Activated naive CD8-positive, alpha-beta T cell treated with anti-CD3 and anti-CD28 coated beads, Interleukin-2, amount 10 ng/mL, durations not matched to agents 7 days and 5 days (primary cell): ENCODE measurements at places on chromosomes 2 and 18. TPM values are rescaled to one million over a fixed set of nuclear protein-coding genes. Genes with fewer than 3 reads are reported as not detected.

The AKAIN1 gene
- total RNA-seq, result not detected

The CUL3 gene
- 81.5 TPM for total RNA-seq

The MAP2 gene
- not detected for total RNA-seq

The SLC5A7 gene
- not detected for total RNA-seq

The LGALSL gene
- 0.19 TPM for total RNA-seq

GRCh38 chr2:237752761-237753165, 45.8 kb upstream of the RBM44 start:
- DNase-seq, result no peak

DNA sequence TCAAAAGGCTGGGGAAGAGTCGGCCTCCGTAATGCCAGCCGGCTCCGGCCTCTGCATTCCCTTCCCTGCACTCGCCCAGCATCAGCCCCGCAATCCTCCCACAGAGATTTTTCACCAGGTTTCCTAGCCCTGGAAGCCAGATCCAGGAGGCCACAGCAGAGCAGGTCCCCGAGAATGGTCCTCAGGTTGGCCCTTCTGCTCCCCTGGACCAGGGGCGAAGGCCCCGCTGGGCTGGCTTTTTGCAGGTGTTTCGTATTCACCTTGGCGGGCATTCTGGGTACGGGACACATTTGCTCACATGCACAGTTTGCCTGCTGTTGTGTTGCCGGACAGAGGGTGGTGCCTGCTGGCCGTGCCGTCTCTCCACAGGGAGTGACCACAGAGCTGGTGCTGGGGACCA, 309.5 kb downstream of the NDUFA10 start:
- no peak for DNase-seq

- no peak for DNase-seq
Observed at GRCh38 chr2:78541451-78542267, 483.8 kb upstream of the REG3G start.

GRCh38 chr2:143501106-143501676, 372.0 kb downstream of the ARHGAP15 start:
- no peak for DNase-seq

DNA sequence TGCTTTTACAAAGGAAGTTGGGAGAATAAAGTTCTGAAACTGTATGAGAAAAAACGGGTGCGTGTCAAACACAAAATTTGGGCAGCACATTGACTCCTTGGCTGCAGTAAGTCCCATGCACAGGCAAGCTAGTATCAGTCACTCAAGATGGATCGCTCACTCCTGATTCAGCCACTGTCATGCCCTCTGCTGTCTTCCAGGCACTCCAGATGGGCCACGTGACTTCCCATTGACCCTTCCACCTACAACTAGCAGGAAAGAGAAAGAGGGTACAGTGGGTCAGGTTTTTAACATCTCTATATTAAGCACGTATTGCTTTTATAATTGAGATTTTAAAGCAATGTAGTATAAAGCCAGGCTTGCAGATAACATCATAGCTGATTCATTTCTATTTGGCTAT, 8.6 kb downstream of the ARHGEF33 start:
- DNase-seq, result no peak

DNA sequence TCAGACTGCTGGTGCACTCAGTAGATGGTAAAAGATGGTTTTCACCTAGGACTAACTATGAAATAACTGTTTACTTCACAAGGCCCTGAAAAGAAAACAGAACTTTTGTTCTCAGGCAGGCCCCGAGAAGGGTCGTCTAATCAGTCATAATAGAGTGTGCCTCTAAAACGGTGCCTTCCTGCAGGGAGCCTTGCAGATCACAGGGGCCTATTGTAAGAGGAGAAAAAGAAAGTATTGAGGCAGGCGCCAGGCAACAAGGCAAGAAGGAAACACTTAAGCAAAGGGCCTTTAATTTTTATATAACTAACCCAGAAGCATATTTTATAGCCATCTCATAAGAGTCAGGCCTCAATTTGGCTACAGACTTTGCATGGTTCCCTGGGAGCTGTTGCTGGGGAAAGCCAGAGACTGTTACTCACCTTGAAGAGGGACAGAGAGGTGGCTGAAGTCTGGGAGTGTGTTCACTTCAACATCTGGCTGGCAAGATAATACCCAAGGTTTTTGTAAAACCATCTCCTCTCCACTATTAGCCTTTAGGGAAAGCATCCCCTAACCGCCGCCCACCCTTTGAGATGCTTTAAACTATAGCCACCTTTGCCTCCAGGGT, 117.1 kb downstream of the PRPF40A start:
- DNase-seq, result no peak

DNA sequence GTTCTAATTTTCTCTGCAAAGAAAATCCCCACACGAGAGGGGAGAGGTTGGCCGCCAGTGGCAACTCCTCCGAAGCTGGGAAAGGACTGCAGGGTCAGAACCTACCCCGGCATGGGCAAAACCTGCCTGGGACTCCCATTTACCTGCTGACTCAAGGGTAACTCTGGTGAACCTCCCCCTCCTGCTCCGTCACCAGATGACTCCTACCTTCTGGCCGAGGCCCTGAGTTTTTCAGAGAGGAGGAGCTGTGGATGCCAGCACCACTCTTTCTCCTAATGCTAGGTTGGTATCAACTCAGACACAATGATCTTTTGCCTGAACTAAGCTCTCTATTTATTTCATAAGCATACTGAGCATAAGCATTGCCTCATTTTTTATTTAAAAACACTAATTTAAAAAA, 96.6 kb downstream of the ALPK2 start:
- no peak for DNase-seq

GRCh38 chr2:233449921-233450863, 95.9 kb downstream of the DGKD start:
- DNase-seq, result peak; percentile 18

DNA sequence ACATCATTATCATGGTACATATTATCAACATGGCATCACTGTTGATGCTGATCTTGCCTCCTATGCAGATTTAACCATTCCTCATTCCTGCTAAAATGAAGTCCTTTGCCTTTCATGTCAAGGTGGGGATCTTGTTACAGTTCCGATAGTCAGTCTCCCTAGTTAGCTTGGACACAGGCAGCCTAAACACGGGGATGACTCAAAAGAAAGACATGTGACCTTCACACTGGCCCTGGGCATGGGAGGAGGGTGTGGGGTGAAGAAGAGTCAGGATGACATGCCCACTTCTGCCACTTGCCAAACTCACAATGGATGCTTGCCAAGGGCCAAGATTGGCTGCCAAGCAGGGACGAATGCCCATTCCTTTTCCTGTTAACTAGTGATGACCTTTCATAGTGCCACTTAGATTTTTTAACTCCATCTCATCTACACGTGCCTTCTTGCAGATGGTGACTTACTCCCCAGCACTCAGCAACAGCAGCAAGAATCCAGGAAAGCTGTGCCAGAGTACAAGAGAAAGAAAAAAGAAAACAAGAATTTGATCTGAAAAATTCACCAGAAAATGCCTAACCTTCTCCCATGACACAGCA, 13.9 kb upstream of the SLC1A4 start:
- no peak for DNase-seq

- DNase-seq, result no peak
Observed at GRCh38 chr2:135586148-135586547, 54.9 kb downstream of the R3HDM1 start.

- DNase-seq, result no peak
Observed at GRCh38 chr18:73563345-73563744, 584.3 kb downstream of the FBXO15 start.

- peak; percentile 95 for DNase-seq
Observed at GRCh38 chr2:6917071-6917760, at the start of gene RNF144A. Gene RNF144A, plus strand, starts transcription at chr2:6917412. Its CDS starts 79,515 bp downstream, at chr2:6996927.

GRCh38 chr2:215277944-215278343, 33.9 kb upstream of the ATIC start:
- no peak for DNase-seq

DNA sequence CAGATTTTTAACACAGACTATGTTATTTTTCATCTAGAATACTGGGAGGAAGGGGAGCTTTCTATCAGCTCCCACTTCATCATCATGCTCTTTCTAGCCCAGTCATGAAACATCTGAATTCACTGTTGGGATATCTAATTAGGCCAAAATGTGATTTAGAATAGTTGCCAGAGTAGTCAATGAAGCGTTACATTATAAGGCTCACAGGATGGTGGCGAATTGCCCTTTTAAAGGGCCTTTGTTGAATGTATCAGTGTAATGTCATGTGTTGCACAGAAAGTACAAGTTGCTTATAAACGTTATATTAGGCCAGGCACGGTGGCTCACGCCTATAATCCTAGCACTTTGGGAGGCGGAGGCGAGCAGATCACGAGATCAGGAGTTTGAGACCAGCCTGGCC, 45.6 kb downstream of the PDE1A start:
- DNase-seq, result no peak
